Fibroblast of the conjunctiva (primary cell): ENCODE measurements at places on chromosomes 16 and 17.

DNA sequence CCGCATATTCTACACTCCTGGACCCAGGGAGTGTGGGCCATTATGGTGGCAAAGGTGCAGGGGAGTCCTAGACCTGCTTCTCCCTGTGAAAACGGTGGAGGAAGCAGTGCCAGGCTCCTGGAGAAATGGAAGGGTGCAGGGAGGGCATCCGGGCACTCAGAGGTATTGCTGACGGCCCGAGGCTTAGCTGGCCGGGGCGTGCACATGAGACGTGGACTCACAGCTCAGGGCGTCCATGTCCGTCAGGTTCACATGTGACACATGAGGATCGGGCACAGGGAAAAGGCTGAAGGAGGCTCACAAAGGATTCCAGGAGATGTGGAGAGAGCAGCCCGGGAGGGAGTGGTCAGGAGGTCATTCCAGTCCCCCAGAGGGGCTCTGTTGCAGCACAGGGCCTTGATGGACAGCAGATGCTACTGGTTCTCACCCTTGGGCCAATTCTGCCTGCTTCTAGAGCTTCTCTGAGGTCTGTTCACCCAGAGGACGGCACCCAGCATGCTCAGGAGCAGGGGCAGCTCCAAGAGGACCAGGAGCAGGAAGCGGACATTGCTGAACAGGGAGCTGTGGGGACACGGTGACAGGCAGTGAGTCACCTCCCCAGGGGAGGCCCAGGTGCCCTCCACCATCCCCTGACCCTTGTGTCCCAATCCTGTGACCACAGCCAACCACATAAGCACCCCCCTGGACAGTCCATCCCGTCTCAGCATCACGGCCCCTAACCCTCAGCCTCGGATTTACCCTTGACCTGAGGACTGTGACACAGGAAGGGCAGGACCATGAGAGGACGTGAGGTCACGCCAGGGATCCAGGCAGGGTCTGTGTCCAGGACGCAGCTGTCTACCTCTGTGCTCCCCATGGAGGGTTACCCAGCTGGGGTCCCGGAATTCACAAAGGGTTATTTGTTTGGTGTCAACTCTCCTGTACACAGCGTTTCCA lies 4.5 kb downstream of the CD300C start:
- no peak for DNase-seq

DNA sequence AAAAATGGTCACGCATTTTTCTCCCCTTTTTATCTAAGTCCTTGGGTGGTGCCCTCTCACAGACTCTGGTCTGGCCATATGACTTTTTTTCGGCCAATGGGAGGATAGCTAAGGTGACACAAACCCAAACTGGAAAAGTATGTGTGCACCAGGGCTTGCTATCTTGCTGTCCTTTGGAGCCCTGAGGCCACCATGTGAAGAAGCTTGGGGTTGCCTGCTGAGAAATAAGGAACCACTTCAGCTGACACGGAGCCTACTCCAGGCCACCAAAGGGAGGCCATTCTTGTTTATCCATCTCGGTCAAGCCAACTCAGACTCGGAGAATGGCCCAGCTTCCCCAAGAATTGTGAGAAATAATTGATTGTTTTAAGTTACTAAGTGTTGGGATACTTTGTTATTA lies 111.4 kb upstream of the ZFHX3 start:
- no peak for DNase-seq

DNA sequence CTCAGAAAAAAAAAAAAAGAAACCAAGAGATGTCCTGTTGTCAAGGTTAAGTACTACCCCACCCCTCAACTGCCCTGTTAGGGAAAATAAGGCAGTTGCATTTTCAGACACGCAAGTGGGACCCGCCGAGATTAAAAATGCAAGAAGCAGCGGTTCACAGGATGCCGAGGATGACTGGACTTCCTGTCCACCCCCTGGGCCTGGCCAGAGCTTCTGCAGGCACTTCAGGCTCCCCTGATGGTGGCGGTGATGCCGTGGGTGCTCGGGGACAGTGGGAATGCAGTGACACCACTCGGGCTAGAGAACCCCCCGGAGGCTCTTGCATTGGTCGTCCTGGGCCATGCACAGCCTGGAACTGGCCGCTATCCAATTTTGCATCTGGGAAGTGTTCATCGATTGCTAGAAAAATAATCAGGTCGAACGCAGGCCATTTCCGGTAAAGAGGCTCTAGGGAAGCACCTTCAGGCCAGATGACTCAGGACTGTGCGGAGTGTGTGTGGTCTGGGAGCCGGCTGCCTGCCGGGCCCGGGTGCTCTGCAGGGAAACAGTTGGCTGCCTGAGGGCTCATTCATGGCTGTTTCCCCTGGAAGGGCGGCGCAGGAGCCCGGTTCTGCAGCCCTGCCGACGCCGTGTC lies 13.4 kb upstream of the CRISPLD2 start:
- DNase-seq, result peak; percentile 51

GRCh38 chr17:43917348-43918025 lies 10.2 kb upstream of the MPP2 start:
- no peak for DNase-seq

DNA sequence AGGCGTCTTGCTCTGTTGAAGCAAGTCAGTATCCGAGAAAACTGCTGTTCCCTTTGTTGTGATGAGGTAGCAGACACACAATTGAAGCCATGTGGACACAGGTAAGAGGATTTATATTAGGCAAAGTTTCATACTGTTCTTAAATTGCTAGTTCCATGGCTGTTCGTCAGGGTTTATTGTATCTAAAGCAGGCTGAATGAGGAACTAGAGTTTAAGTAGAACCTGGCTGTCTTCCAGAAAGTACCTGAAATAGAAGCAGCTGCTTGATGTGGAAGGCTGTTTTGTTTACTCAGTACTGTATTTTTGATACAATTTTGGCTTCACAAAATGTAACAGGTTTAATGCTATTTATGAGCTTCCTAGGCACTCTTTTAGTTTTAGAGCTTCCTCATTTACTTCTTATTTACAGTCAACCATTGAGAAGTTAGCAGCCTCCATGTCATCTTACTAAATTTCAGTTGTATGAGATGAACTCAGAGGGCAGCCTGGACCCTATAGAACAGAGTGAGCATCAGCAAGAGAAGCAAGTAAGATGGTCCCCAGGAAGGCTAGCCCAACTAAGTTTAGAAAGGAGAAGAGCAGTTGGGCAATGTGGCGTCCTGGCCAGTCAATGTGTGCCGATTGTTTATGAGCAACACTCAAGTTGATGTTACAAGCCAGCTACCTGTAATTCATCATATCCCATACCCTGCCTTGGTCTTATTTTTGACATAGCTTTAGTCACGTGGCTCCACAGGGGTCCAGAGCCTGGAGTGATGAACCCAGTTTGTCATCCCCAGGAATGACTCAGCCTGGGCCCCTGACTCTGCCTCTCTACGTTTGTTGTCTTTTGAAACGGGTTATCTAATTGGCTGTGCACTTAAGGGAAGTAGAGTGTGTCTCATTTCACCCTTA lies 9.7 kb upstream of the ARL2BP start:
- no peak for DNase-seq
